ENCODE measurements at places on chromosomes 7 and 10.

DNA sequence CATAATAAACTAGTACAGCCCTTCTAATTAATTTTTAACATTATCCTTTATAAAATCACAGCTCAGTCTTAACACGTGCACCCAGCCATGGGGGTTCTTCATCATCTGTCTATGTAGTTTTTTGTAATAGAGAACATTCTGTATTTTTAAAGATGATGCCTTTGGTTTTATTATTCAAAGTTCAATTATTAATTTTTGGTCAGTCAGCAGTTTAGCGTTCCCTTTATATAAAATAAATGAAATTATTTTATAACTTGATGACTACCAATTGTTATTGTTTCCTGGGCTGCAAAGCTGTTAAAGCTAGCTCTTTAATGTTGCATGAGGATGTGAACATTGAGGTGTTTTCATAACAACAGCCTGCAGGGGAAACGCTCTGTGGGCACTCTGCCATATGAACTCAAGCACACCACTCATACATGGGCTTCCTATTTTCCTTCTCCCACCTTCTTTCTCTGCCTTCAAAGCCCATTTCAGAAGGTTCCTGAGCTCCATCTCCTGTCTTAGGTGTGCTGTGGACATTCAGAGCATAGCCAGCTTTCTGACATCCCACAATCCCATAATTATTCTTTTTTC is 172.0 kb upstream of the YAE1 start:
- DNase-seq = no peak

GRCh38 chr10:97376413-97376812 is 24.7 kb downstream of the RRP12 start:
- no peak for DNase-seq

GRCh38 chr7:26681819-26682418 is 182.5 kb downstream of the SKAP2 start:
- no peak for DNase-seq

GRCh38 chr10:63883861-63884260 is 362.7 kb downstream of the REEP3 start:
- DNase-seq = no peak

DNA sequence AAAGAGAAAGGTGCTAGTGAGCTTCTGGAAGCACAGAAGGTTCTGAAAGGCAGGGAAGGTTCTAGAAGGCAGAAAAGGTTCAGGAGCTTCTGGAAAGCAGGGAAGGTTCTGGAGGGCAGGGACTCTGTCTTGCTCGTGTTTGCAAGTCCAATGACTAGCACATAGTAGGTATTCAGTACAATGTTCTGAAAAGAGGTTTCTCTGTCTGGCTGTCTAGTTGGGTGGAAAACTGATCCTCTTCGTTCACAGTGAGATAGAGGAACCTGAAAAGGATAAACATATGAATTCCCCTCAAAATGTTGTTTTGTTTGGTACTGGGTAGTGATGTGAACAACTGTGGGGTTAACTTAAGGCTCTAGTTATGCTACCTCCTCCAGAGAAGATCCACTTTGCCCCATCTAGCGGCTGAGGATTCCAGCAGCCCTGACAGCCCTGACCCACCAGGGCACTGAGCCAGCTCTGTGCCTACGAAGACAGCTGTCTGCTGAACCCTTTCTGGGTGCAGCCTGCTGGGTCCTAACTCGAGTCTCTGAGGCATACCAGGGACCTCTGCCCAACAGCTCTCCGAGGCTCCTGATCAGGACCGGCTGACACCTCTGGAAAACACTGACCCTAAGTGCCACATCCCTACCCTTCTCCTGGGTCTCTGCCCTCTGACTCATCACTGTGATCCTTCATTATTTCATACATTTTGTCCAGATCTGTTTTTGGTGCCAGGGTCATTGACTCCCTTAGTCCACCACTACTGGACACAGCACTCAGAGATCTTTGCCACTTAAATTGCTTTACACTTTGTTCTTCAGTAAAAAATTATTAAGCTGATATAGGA is 15.4 kb downstream of the PTPRN2 start:
- no peak for DNase-seq
